T47D (cell line): ENCODE measurements at places on chromosomes 2 and 18.

GRCh38 chr2:179927041-179927440 is 65.6 kb upstream of the ZNF385B start:
- DNase-seq: no peak

GRCh38 chr2:173062801-173063200 is 12.8 kb upstream of the MAP3K20 start:
- DNase-seq: no peak

GRCh38 chr2:176237456-176237855 is 31.8 kb upstream of the MTX2 start:
- DNase-seq: no peak

DNA sequence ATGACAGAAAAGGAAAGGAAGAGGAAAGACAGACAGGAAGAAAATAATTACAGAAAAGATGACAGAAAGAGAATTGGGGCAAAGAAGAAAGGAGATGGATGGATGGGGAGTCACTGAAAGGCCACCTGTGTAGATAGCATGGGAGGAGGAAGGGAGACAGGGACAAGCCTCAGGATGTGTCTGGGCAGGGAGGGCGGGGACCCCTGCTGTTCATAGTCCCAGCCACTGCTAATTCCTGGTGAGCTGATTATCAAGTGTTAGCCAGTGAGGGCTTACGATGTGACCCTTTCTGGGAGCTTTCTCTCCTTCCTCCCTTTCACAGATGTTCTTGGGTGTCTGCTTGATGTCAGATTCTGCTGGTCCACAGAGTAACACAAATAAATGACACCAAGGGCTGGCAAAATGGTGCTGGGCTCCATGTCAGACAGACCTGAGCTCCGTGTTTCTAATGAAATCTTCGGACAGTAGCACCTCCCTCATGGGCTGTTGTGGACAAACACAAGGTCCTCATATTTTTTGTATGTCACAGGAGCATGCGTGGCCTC is 13.6 kb downstream of the FHOD3 start:
- no peak for DNase-seq
